HAP-1 (cell line): ENCODE measurements at places on chromosomes 4 and X.

DNA sequence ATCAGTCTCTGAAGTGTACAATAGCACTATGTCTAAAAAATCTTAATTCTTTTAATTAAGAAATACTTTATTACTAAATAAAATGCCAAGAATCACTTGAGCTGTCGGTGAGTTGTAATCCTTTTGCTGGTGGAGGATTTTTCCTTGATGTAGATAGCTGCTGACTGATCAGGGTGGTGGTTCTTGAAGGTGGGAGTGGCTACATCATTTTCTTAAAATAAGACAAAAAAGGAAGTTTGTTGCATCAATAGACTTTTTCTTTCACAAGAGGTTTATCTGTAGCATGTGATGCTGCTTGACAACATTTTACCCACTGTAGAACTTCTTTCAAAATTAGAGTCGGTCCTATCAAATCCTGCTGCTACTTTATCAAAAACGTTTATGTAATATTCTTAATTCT is 68.8 kb upstream of the ZC4H2 start:
- no peak for DNase-seq

GRCh38 chrX:13741695-13742094 is 7.1 kb downstream of the OFD1 start:
- DNase-seq = no peak

GRCh38 chrX:152600853-152601633 is 36.7 kb upstream of the GABRQ start:
- no peak for DNase-seq

DNA sequence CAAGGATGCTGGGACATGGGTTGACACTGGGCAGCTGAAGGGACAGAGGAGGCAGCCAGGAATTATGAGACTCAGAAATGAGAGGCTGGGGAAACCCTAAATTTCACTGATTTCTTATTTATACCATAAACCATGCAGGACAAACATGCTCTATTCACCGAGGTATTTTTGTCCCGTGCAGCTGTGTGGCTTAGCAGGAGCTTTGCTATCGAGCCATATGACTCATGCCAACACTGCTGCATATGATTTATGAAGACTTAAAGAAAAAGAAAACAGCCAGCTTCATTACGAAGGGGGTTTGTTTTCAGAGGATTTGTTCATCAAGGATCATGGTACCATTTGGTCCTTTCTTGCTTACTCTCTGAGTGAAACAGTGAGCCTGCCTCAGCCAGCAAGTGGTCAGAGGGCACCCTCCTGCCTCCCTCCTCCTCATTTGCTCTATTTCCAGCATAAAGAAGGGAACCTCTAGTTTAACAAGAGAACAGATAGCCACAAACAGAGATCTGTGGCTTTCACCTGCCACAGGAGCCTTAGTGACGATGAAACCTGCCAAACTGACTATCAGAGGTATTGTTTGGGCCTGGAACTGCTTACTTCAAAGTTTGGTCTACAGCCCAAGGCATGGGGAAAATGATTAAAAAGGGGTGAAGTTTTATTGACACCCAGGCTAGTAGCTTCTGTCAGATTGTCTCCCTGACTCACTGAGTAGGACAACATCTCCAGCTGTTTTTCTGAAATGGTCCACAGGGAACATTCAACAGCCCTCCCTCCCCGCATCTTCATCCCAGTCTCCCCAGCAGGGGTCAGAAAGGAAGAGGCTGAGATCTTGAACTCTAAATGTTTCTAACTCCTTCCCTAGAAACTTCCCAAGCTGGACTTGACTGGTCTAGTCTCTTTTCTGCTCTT is 80.1 kb upstream of the MAML3 start:
- DNase-seq = no peak

DNA sequence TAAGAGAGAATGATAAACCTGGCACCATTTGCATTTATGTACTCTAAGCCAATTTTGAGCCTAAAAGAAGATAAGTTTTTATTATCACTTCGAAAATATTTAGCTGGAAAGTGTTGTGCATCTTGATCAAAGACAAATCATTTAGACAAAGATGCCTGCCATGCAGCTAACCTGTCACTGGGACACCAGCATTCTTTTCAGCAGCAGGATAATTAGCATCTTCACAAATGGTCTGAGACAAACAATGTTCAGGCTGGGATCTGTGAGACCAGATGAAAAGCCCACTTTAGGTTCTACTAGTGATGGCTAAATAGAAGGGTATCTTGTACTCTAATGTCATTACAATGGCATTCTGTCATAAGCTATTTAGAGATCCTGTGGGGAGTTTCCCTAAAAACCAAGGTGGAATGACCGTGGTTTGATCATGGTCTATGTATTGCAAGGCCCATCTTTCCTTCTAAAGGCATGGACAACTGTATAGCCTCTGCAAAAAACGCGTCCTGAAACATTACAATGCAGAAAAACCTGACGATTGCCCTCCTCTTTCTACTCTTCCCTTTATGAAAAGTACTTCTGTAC is 7.2 kb downstream of the PRDM8 start:
- DNase-seq = no peak

DNA sequence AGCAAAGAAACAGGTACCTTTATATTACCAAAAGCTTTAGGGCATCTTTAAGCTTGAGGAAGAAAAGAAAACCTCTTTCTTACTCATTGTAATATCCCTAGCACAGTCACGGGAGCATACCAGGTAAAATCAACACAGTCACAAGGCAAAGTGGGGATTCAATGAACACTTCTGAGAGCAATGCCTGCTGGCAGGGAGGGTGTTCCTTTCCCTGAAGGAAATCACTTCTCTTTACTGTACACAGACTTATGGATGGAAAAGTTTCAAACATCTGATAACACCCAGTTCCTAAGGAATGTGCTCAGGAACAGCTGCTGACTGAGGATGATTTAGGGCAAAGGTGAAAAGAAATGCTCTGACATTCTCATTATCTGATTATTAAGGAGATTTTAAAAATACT is 94.8 kb downstream of the MAML3 start:
- no peak for DNase-seq

DNA sequence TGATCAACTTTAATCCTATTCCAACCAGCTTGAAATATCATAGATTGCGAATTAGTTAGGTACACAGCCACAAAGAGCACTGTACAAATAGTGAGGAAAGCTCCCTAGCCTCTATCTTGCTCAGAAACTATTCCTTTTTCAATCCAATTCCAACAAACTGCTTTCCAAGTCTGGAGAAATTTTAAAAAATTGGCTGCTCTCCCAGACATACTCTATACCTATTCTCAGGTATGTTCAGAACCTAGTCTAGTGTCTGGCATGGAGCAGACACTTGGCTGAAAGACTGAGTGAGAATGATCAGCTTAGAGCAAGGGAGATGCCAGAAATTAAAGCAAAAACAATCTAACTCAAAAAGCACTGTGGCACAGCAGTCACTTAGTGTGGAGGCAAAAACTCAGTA is 105.9 kb downstream of the SLC10A7 start:
- DNase-seq = no peak

DNA sequence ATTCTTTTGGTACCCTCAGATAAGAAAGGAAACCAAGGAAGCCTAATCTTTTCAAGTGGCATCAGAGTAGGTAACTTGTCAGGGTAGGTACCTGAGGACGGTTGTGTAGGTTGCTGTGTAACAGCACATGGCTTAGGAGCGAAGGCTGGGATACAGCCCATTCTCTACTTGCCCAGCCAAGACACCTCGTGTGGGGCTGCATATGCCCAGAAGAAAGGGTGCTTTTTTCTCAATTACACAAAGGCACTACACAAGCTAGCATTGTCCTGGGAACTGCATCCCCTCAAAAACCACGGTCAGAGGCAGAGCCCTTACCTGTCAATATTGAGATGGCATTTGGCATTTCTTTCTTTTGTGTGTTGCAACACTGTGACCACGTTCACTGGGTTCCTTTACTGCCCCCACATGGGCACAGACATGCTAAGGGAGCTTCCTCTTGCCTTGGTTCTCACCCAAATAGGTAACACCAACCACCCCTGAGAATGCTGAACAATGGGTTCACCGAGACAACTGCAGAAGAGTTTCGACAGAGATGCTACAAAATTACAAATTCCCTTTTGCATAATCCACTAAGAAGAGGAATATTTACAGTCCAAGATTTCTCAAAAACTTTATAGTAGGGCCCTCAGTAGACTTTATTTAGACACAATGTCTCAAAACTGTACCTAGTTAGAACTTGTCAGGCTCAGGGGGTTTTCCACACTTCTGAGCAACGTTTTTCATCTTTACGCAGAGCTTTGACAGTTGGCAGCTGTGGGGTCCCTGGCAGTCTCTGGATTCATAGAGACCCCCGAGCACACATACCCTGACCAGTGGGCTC is 35.8 kb upstream of the TNIP3 start:
- DNase-seq = no peak

GRCh38 chr4:123609829-123610228 is 213.2 kb downstream of the SPRY1 start:
- no peak for DNase-seq

GRCh38 chr4:174907508-174907907 is 10.7 kb upstream of the ADAM29 start:
- DNase-seq = no peak

- no peak for DNase-seq
Measured at GRCh38 chrX:36573720-36574119, 434.4 kb upstream of the FAM47C start.

DNA sequence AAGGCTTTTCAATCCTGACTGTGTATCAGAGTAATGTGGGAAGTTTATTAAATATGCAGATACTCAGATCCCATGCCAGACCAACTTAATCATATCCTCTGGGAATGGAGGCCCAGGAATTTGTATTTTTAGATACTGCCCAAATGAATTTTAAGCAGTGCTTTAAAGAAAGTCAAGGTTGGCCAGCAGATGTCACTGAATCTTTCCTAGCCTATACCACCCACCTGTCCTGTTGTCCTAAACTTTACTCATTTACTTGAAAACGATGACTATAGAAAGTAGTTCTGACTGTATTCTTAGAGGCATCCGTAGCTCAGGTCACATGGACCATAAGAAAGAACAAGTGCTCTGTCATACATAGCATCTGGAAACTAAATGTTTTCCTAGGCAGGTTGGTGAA is 79.9 kb downstream of the AMOT start:
- DNase-seq = no peak

DNA sequence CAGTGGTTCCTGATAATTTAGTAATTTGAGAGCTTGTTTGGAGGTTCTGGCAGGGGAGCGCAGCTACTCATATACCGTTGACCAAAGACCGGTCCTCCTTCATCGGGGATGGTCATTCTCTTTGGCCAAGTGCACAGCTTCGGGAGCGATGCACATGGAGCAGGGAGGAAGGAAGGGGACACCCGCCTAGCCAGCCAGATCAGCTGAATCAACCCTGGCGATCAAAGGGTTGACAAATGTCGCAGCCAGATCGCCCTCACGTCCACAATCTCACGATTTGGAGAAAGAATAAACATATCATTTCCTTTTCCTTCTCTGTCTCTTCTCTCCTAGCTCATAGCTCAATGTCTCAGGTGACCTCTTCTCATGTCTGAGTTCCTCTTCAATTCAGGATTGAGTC is 11.1 kb downstream of the NDNF start:
- DNase-seq = no peak

DNA sequence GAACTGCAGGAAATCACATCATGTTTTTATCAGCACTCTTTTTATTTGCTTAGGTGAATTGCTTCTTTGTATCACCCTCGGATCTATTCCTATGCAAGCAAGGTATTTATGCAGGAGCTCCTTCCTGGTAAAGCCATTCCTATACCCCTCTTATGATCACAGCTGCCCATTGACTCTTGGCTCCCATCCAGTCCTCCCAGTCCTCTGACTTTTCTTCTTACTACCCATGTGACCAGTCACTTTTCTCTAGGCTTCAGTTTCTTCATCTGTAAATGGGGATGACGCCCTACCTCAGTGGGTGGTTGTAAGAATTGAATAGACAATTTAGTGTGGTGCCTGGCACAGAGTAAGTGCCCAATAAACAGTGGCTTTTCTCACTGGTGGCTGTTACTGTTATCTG is 144.9 kb downstream of the FHIP1A start:
- no peak for DNase-seq

DNA sequence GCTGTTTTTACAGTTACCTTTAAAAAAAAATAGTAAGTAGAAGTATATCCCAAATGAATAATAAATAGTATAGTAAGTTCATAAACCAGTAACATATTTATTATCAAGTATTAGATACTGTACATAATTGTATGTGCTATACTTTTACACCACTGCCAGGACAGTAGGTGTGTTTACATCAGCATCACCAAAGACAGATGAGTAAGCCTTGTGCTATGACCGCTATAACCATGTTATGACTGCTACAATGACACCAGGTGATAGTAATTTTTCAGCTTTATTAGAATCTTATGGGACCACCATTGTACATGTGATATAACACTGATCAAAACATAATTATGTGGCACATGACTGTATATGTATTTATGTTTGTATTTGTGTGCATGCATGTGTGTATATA is 27.3 kb downstream of the PABPC4L start:
- no peak for DNase-seq

DNA sequence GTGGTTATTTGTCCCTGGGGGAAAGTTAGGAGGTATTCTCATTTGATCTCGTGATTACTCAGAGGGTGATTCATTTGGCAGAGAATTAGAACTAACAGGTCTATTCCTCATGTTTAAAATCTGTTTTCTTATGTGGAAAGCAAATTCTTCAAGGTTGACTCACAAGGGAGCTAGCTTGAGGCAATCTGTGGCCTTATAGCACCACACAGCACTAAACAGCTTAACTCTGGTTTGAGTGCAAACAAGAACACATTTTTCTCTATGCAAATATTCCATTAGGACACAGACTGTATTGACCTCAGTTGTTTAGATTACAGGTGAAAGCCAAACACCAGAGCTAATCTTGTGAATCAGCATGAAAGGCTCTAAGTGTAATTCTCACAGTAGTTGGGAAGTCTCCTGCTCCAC is 694.4 kb upstream of the POU3F4 start:
- DNase-seq = no peak

- no peak for DNase-seq
Measured at GRCh38 chrX:50858548-50858947, 44.6 kb upstream of the SHROOM4 start.

DNA sequence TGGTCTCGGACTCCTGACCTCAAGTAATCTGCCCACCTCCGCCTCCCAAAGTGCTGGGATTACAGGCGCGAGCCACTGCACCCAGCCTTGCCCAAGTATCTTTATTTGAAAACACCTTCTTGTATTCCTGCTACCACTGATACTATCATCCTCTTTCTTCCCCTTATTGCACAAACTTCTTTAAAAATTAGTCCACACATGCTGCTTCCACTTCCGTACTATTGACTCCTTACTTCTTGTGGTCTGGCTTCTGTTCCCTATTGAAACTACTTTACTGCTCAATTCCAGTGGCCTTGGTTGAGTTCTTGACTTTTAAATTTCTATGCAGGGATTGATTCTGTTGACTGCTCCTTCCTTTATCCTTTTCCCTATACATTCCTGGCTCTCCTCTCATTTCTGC is 38.8 kb downstream of the MTM1 start:
- no peak for DNase-seq

DNA sequence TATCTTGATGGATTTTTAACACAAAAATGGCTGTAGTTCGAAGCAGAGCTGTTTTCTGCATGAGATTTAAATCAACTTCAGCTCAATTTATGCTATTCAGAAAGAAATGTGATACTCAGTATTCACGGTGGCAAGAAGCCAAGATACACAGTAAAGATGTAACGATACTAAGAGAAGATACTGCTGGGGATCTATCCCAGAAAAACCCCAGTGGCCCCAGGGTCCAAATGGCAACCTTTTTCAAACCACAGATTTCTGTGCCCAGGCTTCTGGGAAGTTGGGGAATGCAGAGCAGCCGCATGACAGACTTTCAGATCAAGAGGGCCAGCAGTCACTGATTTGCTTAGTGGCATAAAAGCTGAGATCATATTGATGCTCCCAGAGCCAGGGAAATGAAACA is 353.9 kb downstream of the AFF2 start:
- no peak for DNase-seq
